Left cardiac atrium (tissue), 4 donors: ENCODE measurements at places on chromosomes 2 and 18. TPM values are rescaled to one million over a fixed set of nuclear protein-coding genes. Genes with fewer than 3 reads are reported as not detected.

NIFK gene
- 22.1 TPM for total RNA-seq

DNA sequence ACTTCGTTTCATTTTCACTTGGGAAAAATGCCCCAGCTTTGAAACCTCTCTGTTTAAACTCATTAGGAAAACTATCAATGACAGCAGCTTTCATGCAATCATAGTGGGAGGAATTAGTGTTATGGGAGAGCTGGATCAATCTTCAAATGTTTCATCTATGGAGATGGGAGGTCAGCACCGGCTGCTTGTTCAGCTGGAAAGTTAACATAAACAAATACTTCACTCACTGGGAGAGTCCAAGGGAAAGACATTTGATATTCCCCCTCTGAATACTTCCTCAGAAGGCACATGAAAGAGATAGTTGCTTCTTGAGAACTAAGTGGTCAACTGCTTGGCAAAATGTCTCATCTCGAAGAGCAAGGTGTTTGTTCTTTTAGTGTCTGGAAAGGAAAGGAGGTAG lies 7.3 kb downstream of the LYPD1 start:
- DNase-seq = no peak

DNA sequence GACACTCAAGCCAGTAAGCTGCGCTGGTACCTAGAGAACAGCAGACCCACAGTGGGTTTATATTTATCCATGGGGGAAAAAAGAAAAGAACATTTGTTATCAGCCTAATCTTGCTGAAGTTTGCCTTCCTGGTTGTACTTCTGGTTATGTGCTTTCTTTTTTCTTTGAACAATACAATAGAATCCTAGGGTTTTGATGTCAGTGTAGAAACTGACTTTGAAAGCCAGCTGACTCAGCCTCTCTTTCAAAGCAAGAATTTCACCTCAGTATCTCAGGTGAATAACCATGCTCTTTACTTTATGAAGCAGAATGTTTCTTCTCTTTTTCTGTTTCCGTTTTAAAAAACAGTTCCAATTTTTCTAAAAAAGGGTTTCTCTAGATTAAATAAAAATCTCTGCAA lies 78.4 kb downstream of the CD8B2 start:
- no peak for DNase-seq

IL1B gene
- total RNA-seq = 0.59 TPM
